ENCODE measurements at places on chromosomes 12 and 14.

DNA sequence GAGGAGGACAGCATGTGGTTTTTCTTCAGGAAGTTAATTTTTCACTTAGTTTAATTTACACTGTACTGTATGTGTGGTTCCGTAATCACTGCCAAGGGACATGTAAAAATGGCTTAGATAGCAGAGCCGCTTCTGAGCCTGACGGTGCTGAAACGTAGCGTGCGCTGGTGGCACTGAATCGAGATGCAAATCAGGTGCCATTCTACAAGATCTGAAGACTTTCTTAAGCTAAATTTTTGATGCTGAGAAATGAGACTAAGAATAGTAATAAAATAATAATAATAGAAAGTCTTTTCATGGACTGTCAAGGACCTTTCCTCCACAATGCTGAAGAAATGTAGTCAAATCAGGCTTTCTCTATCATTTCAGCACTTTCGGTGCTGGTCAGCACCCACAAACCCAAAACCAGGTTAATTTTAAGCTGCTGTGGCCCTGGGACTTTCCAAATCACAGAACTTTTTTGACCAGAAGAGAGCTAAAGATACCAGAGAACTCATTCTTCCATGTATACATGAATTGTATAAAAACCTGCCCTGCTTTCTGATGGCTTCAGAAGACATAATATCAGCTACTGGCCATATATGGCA is 183.3 kb upstream of the LMO3 start:
- no peak for DNase-seq

GRCh38 chr12:56957229-56958052 is at the start of gene RDH16:
Gene RDH16, minus strand, starts transcription at chr12:56957608. Its CDS starts 146 bp downstream, at chr12:56957462.
- no peak for DNase-seq

DNA sequence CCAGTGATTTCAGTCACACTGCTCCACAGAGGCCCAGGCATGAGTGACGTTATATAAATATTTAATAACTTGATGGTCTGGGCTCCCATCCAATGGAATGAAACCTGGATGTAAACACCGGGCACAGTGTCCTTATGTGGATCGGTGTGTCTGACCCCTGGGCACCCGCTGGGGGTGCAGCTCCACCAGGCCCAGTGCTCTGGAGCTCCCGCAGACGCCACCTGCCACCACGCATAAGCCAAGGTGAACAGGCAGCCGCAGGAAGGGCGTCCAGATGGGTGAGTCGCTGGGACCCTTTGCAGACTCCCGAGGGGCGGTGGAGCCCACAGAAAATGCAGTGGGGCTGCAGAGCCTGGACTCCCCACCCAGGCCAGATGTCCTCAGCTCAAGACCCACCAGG is 121.6 kb downstream of the SCARB1 start:
- no peak for DNase-seq

GRCh38 chr12:49750027-49750995 is 9.0 kb downstream of the TMBIM6 start:
- no peak for DNase-seq

- DNase-seq, result no peak
Observed at GRCh38 chr14:72892103-72892878, 1.6 kb downstream of the DPF3 start.

GRCh38 chr12:47851303-47851952 is 31.7 kb upstream of the HDAC7 start:
- DNase-seq, result no peak

- no peak for DNase-seq
Observed at GRCh38 chr12:2183556-2184541, 131.1 kb downstream of the CACNA1C start.

- DNase-seq, result peak; percentile 2
Observed at GRCh38 chr14:46581036-46581671, 70.4 kb downstream of the RPL10L start.

- DNase-seq, result no peak
Observed at GRCh38 chr12:2137711-2138110, 84.9 kb downstream of the CACNA1C start.

- DNase-seq, result no peak
Observed at GRCh38 chr12:112741106-112741505, 50.4 kb upstream of the RPH3A start.
